ENCODE measurements at places on chromosomes 7 and 10.

DNA sequence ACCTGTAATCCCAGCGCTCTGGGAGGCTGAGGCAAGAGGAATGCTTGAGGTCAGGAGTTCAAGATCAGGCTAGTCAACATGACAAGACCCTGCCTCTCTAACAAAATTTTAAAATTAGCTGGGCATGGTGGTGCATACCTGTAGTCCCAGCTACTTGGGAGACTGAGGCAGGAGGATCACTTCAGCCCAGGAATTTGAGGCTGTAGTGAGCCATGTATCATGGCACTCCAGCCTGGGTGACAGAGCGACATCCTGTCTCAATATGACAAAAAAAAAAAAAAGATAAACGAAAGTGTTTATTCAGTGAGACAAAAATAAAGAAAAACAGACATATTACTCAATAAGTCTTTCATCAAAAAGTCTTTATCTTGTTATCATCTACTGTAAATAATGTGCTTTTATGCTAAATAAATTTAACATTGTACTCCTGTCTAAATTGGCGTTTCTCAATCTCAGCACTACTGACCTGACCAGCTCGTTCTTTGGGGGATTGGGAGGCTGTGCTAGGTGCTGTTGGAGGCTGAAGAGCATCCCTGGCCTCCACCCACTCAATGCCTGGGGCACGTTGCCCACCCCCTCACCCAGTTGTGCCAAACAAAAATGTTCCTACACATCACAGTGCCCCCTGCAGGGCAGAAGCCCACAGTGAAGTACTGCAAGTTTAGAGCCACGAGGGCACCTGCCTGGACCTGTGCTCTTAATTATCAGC is 57.7 kb downstream of the NCAPG2 start:
- peak; percentile 50 for DNase-seq

DNA sequence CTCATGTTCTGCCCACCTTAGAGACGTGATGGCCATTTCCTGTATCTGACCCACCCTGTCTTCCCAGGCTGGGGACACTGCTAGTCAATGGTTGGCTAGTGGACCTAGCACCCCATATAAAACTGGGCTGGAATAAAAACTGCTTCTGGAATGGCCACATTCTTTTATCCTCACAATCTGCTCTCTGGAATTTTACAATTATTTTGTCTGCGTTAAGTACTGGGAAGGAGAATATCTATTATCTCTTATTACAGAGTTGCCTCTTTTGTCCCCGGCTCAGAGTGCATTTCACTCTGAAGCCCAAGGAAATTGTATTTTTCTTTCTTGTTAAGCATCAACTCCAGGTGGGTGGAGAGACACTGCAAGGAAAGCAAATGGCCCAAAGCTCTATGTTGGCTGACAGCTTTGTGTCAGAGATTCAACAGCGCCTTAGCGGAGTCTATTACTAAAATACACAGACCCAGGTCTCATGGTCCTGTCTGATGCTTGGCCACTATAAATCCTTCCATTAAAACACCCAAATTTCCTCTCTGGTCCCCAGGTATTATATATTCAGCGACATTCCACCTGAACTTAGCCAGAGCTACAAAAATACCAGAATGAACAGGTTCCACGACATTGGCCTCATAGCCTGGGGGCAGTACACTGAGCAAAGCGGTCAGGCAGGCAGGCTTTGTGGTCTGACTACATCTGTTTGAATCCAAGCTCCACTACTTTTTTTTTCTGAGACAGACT is 121.7 kb downstream of the PRPF18 start:
- DNase-seq: no peak

DNA sequence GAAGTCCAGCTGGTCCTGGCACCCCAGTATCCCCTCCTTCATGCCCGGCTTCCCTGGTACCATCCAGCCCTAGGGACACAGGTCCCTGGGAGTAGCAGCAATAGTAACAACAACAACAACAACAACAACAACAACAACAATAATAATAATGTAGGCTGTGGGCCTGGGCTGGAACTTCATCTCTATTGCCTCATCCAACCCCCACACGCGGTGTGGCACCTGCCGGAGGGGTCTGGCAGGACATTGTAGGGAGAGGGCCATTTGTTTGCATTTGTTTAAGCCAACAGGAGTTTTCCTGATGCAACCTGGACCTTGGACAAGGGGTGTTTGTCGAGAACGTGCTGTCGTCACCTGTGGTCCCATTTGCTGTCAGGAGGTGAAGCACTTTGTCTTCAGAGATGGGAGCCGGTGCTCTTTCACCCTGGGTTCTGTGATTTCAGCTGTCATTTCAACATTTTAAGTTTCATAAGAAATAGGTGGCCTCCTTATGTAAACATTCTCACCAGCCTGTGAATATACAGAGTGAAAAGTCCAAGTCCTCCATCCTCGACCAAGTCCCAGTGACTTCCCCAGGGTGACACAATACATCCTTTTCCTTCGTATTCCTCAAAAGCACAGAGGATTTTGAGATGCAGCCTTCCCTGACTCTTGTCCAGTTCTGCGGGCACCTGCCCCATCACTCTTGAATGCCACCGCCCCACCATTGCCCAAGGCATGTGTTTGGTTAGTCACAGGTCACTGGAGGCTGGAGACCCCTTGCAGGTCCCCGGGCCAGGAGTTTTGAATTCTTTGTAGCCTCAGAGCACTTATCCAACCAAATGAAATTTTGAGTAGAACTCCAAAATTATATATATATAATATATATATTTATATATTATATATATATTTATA is 9.2 kb downstream of the LHPP start:
- peak; percentile 29 for DNase-seq

DNA sequence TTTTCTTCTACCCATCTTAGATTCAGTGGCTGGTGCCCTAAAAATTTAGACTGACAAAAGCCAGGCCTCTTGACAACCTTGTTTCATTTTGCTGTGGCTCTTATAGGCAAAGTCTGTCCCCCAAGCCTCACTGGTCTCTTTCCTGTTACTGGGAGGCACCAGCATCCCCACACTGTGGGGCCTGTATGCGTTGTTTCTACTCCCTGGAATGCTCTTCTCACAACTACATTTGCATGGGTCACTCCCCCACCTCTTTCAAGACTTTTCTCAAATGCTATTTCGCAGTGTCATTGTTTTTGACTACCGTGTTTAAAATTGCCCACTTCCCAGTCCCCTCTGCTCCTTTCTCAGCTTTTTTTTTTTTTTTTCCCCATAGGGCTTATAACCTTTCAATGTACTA is 108.7 kb upstream of the DGKB start:
- no peak for DNase-seq

GRCh38 chr7:26117142-26117807 is 34.7 kb upstream of the NFE2L3 start:
- peak; percentile 58 for DNase-seq

DNA sequence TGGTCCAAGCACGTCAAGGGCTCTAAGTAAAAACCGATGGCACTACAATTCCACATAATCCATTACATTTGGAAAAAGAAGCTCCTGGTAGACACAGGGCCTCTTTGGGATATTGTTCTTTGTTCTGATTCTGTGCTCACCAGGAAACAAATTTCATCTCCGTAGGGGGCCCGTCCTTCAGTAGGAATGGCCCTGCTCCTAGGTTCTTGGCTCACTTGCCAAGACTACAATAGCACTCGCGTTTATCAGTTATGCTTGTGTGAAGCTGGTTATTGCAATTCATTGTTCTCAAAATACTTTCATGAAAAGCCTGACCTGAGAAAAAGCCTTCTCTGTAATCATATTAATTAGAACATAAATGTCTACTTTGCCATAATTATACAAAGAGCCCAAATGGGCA is 10.3 kb upstream of the ZC3HAV1L start:
- DNase-seq: no peak

DNA sequence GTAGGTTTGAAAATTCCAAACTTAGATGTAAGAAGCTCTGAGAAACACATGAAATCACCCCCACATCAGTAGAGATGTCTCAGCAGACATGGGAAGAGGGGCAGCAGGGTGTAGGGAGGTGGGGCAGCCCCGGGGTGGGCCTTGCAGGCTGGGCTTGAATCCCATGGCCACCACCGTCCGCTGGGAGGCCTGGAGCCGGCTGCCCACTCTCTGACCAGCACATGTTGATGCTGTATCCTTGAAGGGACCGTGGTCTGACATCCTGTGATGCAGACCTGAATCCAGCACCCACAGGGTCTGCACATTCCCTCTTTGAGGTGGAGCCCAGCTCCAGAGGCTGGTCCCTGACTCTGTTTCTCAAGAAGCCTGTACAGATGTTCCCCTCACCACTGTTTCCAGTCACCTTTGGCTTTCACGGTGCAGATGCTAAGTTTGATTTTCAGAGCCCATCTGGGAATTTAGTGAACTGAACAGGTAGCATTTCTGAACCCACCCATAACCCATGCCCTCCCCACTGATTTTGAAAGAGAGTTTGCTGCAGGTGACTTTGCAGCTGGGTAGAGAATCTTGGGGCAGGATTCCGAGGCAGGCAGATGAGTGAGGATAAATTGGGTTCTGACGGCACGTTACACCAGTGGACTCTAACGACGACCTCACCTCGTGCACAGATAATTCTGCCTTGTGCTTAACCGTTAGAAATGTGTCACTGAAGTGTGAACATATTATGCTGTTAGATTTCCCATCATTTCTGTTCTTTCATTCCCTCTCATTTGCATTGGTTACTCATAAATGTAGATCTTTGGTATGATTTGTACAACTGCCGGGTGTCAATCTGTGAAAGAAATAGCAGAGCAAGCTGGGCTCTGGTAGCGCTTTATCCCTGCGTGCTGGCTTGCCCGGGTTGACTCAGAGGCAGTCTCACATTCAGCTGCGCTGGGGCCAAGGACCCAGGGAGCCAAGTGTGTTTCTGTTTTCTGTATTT is 45.7 kb downstream of the IKZF1 start:
- DNase-seq: no peak

GRCh38 chr7:116334555-116334954 is 124.2 kb downstream of the TES start:
- no peak for DNase-seq

GRCh38 chr7:10888861-10889260 is 84.8 kb upstream of the PHF14 start:
- peak; percentile 15 for DNase-seq

- DNase-seq: no peak
Observed at GRCh38 chr10:109215291-109216075, 707.8 kb downstream of the XPNPEP1 start.

DNA sequence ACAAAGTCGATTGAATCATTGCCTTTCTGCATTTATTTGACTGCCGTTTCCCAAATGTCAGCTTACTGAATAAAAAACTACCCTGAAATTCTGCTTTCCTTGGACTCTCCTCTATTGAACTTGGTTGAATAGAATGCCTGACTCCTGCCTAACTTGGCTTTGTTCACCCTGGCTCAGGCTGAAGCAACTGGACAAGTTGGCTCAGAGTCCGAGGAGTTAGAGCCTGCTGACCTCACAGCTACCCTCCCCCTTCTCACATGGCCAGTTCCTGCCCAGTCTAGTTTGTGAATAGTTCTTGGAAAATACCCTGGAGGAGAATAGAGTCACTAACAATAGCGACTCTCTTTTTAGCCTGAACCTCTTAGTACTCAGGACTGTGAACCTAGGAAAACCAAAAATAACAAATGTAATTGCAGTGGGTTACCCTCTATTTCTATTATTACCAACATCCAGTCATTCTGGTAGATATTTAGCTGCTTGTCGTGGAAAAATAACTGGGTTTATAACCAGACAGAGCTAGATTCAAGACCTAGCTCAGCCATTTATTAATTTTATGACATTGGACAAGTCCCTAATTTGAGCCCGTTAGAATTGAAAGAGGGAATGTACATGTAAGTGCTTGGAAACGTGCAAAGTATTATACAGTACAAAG is 17.3 kb upstream of the NRBF2 start:
- no peak for DNase-seq

- peak; percentile 67 for DNase-seq
Observed at GRCh38 chr7:70694434-70694970, 437.4 kb upstream of the GALNT17 start.

GRCh38 chr10:74081192-74081803 is 69.3 kb downstream of the AP3M1 start:
- peak; percentile 73 for DNase-seq

GRCh38 chr7:36663481-36663880 is 60.8 kb downstream of the AOAH start:
- DNase-seq: no peak

DNA sequence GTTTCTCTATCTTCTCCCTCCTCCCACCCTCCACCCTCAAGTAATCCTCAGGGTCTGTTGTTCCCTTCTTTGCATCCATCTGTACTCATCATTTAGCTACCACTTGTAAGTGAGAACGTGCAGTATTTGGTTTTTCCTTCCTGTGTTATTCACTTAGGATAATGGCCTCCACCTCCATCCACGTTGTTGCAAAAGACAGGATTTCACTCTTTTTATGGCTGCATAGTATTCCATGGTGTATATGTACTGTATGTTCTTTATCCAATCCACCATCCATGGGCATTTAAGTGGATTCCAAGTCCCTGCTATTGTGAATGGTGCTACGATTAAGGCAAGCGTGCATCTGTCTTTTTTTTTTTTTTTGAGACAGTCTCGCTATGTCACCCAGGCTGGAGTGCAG is 72.4 kb downstream of the PROSER2 start:
- no peak for DNase-seq

DNA sequence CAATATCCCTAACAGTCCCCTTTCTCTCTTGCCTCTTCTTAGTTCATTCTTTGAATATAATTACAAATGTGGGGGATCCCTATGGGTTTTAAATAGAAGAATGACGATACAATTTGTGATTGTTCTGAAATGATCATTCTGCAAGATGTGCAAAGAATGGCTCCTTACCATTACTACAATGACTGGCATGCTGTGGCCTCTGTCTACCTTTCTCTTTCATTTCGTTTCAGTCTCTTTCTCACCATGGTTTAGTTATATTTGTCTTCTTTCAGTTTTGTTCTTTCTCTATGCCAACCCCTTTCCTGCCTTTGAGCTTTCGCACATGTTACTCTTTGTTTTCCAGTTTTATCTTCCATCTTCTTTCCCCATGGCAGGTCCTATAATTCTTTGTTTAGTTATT is 176.5 kb downstream of the SUGCT start:
- DNase-seq: no peak

- no peak for DNase-seq
Observed at GRCh38 chr10:80392250-80392649, 16.1 kb upstream of the PRXL2A start.

DNA sequence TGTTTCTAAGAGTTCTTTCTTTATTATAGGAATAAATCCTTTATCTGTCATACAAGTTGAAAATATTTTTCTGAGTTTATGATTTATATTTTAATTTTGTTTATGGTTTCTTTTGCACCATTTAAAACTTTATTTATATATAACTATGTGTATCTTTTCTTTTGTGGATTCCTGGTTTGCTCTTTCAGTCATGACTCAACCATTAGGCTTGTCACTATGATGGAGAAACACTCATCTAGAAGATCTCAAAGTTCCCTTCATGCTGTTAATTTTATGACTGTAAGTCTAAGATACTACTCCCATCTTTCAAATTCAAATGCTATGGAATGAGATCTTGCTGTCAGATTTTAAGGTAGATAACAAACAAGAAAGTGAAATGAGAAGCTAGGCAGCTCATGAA is 199.5 kb downstream of the INHBA start:
- DNase-seq: no peak

- DNase-seq: no peak
Observed at GRCh38 chr7:149379625-149380024, 81.2 kb downstream of the ZNF777 start.
